ENCODE measurements at places on chromosomes 5 and 9.
A peak's percentile ranks its signal among the peaks of the same experiment; 100 is the strongest.

DNA sequence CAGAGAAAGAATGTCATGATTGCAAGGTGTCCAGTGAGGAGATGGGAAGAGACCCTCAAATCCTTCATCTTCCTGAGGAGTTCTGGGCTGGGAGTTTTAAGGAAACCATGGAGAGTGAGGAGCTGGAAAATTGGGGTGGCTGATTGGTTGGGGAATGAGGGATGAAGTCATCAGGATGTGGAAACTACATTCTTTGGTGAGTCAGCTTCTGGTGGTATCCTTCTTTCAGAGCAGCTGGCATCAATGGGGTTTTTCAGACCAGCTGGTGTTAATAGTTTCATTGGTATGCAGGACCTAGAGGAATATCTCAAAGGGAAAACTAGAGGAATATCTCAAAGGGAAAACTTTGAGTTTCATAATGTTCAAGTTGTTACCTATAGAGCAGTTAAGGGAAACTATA is 45.2 kb downstream of the RNF180 start:
- no peak for DNase-seq

- no peak for DNase-seq
Observed at GRCh38 chr9:105044518-105044917, 116.6 kb upstream of the ABCA1 start.

GRCh38 chr9:35972093-35972492 is 14.1 kb upstream of the OR2S2 start:
- DNase-seq, result no peak

- DNase-seq, result no peak
Observed at GRCh38 chr5:121108725-121109124, 644.6 kb downstream of the PRR16 start.

- peak; percentile 1 for DNase-seq
Observed at GRCh38 chr9:87662808-87663528, 63.0 kb upstream of the CTSL start.

DNA sequence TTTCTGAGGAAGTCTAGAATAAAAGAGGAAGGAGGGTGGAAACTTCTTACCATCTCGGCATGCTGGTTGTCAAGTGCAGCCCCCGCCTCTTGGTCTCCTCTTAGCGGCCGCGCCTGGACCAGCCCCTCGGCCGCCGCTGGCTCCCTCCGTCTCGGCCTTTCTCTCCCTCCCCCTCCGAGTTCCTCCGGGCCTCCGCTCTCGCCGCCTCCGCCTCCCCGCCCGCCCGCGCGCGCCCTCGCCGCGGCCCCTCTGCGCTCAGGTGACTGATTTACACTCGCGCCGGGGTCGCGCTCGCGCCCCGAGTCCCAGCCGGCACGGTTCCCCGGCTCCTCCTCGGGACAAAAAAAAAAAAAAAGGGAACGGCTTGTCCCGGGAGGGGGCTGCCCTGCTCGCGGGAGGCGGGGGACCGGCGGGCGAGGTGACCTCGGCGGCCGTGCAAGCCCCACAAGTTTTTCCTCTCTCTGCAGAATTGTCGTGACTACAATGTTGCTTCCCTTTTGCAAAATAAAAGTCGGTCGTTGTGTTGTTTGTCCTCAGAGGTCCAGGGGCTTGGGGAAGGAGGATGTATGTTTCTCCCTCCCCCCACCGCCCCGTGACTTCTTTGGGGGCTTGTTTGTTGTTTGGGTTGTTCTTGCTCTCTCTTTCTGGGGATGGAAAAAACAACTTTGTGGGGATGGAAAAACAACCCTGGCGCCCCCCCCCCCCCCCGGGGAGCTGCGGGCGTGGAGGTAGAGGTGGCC is at the start of gene BNC2:
TSS of gene BNC2 (minus strand) at position 75 of the 740 bp plus-strand sequence. CDS start at position 53, 22 bp downstream.
- DNase-seq, result peak; percentile 24

DNA sequence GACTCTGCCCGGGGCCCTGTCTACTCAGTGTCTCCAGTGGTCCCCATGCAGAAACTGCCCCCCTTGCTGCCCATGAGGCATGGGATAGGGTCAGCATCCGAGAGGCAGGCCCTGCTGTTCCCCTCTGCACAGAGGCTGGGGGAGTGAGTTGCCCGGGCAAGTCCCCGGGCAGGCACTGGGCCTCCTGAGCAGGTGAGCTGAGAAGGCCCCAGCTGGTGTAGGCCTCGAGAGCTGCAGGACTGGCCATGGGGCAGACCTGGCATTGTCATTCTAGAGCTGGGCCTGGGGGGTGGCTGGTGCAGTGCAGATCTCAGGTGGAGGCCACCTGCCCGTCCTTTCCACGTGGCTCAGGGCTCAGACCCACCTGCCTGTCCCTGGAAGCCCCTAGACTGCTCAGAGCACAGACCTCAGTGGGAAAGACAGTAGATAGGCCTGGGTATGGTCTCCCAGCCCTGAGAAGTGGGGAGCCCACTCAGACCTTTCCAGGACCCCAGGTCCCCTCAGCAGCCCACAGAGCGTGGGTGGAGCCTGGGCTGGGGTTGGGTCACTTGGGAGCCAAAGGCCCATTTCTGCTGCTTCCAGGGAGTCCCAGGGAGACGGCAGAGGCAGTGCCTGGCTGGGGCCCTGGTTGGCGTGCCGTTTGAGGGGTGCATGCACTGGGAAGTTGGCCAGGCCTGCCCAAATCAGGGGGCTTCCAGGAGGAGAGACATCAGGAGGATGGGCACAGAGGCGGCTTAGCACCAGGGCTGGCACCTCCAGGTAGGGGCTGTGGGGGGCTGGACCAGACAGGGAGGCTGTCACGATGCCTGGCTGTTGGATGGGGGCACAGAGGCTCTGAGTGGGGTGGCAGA is 4.8 kb upstream of the NOTCH1 start:
- no peak for DNase-seq

GRCh38 chr5:59390074-59390659 is 503.4 kb downstream of the PDE4D start:
- DNase-seq, result peak; percentile 47

GRCh38 chr9:95206143-95206542 is 111.4 kb downstream of the FANCC start:
- no peak for DNase-seq

GRCh38 chr5:93612855-93613243 is 29.8 kb downstream of the NR2F1 start:
- no peak for DNase-seq

DNA sequence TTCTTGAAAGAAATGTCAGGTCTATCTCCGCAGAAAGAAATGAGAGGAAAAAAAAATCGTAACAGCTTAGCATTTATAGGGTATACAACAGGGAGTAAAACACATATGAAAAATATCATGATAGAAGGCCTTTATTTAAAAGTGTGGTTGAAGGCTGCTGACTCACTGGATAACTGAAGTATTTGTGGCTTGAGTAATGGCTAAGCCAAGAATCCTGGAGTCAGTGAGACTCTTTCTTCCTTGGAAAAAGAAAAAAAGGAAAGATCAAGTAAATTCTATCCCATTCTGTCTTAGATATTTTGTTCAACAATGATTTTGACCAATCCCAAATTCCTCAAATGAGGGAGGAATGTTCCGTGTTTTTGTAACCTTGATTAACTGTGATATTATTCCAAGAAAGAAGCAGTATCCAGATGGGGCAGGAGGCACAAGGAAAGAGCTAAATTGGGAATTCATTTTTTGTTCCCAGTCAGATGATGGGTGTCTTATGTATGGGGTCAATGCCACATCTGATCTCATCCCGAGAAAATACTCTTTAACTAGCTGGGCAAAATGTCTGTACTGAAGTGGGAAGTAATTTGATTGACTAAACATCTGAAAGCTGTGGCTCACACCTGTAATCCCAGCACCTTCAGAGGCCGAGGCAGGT is 64.3 kb upstream of the MYO10 start:
- DNase-seq, result no peak

DNA sequence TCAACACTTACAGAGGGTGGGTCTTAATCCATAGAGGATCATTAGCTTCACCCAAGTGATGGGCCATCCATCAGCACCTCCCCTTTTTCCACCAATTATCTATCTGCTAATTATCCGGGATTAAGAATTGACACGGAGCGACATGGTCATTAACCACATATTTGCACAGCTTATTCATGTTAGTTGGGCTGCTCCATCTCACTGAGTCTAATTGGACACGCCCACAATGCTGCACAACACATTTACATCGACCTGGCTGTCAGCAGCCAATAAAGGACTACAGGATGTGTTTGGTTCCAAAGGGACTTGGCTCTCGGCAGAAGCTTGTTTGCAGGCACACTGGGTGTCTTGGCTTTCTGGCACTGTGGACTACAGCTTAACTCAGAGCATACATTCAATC is 21.6 kb downstream of the FOXE1 start:
- DNase-seq, result peak; percentile 82

- DNase-seq, result no peak
Observed at GRCh38 chr5:134609232-134609851, 23.3 kb downstream of the SAR1B start.

- no peak for DNase-seq
Observed at GRCh38 chr5:139263946-139264345, 29.6 kb upstream of the MATR3 start.

DNA sequence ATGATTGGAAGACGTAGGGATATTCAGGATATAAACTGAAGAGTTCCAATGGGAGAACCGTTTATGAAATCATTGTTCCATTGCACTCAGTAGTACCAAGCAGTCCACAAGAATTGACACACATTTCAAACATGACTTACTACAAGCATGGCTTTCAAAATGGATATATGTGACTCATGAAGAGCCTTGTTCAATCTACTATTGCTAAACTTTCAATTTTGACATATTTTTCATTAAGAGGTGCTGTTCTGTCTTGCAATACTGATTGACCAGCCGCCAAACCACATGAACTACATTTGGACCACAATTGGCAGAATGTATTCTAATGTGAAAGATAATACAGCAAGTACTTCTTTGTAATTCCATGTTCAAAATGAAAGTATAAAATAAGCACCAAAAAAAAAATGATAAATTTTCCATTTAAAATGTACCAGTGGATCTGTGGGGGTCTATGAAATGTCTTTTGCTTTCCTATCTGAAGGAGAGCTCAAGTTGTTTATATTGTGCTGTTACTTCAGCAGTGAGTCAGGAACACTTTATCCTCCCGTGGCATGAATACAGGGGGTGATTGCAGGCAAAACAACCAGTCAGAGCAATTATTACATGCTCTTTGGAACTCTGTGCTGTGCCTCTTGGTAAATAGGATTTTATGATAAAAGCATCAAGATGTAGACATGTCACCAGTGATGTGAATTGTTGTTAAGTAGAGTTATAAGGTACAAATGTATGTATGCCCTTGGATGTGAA is 366.0 kb downstream of the ARRDC3 start:
- DNase-seq, result no peak

DNA sequence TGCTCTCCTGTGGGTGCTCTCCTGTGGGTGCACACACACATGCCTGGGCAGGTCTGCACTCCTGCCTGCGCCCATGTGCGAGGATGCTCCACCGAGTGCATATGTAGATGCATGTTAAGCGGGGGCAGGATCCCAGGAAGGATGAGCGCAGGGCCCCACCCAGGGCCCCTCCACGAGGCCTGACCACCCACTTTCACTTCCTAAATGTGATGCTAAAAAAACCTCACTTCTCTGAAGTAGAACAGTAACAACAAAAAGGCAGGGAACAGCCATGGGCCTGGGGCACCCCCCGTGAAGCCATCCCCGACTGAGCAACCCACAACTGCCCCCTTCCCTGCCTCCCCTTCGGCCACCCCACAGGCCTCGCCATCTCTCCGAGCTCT is 48.2 kb upstream of the SARDH start:
- no peak for DNase-seq

GRCh38 chr5:170633235-170634081 is 129.6 kb downstream of the KCNIP1 start:
- peak; percentile 18 for DNase-seq

GRCh38 chr9:92170848-92171247 is 55.6 kb upstream of the SPTLC1 start:
- peak; percentile 9 for DNase-seq

DNA sequence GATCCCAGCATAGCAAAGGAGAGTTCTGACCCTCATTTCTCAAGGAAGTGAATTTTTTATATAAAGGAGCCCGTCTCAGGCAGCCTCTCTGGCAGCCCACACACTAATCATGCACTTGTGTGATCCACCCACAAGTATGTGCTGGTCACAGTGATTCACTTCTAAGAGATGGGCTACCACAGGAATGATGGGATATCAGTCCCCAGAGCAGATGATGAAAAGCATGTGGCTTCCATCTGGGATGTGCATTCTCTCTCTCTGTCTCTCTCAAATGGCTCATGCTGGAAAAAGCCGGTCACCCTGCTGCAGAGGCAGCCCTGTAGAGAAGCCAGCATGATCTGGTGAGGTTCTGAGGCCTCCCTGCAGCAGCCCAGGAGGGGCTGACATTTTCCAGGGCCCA is 74.2 kb upstream of the ADCY2 start:
- no peak for DNase-seq

- DNase-seq, result no peak
Observed at GRCh38 chr5:134902071-134902801, 2.7 kb upstream of the PCBD2 start.

DNA sequence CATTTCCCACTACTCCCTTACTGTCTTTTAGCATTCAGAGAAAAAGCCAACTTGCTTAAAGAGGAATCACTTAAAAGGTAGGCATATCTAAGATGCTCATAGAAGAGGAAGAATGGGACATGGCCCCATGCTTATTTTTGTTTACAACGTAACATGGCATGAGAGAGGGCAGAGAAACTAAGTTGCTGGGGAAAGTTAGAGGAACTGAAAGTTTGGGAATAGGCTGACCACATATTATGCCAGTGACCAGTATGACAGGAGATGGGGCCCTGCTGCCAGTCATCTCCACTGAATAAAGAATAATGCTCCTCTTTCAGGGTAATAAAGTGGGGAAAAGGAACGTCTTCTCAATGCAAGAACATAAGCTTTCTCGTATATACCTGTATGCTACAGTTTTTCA is 1.9 kb downstream of the PLPP6 start:
- DNase-seq, result no peak

- DNase-seq, result no peak
Observed at GRCh38 chr9:4009006-4009511, 290.8 kb downstream of the GLIS3 start.

DNA sequence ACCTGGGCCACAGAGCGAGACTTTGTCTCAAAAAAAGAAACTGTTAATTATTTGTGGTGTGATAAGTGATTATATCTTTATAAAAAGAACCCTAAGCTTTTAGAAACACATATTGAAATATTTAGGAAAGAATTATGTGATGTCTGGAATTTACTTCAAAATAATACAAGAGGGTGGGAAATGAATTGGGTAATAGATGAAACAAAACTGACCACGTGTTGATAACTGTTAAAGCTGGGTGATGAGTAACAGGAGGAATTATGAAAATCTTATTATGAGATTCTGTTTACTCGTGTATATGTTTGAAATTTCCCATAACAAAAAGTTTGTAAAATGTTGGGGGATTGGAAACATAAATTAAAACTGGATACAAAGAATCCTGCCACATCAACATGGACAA is 33.0 kb upstream of the PPP2CA start:
- DNase-seq, result no peak

DNA sequence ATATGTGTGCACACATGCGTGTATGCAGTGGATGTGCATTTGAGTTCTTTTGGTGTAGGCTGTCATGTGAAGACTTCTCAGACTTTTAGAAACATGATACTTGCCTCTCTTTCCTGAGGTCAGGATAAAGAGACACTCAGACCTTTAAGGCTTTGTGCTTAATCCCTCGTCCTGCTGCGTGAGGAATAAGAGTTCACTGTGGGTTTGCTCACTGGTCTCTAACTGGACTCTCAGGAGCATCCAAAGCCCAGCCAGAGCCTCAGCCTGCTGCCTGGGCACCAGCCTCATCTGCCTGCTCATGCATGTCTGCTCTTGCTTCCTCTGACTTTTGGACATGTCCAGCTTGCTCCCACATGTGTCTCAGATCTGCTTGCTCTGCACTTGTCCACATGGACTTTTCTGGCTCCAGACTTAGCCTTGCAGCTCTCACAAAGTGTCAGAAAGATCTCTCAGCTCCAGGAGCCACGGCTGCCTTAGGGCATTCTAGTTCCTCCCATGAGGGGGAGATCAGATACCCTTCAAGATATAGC is 65.1 kb upstream of the ZNF366 start:
- no peak for DNase-seq
